ENCODE measurements at places on chromosomes 4 and X.
A peak's percentile ranks its signal among the peaks of the same experiment; 100 is the strongest.

DNA sequence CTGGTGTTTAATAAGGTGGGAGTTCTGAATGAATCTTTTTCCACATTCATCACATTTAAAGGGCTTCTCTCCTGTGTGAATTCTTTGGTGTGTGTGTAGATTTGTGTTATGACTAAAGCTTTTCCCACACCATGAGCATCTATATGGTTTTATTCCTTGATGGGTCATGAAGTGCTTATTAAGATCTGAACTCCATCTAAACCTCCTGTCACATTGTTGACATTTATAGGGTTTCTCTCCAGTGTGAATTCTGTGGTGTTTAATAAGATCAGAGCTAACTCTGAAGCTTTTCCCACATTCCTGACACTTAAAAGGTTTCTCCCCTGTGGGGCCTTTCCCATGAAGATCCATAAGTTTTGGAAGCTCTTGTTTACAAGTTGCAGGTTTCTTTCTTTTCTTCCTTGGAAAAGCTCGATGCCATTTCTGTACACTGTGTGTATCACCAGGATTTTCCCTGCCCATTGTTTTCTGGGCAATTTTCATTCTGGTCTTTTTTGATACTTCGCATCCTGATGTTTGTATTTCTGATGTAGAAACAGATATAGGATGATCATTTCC lies 21.9 kb upstream of the ETDC start:
- no peaks in the 10 kb centered on the region for H3K27me3 ChIP-seq
- no peaks in the 10 kb centered on the region for H3K36me3 ChIP-seq
- no peak for DNase-seq
- H3K4me1 ChIP-seq: no peaks in the 10 kb centered on the region

DNA sequence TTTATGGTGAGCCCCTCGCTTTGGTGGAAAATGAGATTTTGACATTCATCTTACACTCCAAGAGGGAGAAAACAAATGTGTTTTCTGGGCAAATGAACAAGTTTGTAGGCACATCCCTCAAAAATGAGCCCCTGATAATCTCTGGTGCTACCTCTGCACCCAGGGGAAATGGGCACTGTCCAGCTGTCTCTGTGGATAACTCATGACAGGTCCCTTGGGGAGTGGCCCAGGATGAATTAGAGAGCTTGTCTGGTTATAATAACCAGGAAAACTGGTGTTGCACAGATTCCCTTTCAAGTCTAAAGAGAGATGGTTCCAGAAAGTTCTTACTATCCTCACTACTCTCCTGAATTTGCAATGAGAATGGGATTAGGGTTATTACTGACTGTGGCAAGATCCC lies 7.5 kb downstream of the RASL11B start:
- peaks cover 54% of the 10 kb centered on the region for H3K4me1 ChIP-seq
- no peak for DNase-seq
- no peaks in the 10 kb centered on the region for H3K36me3 ChIP-seq
- H3K4me3 ChIP-seq: no peak overlapping the region
- no peaks in the 10 kb centered on the region for H3K27me3 ChIP-seq

GRCh38 chr4:76548704-76549103 lies 113.7 kb downstream of the SHROOM3 start:
- no peaks in the 10 kb centered on the region for H3K27me3 ChIP-seq
- H3K4me1 ChIP-seq: peaks cover 26% of the 10 kb centered on the region
- no peak overlapping the region for H3K4me3 ChIP-seq
- H3K36me3 ChIP-seq: no peaks in the 10 kb centered on the region
- DNase-seq: no peak
- H3K27ac ChIP-seq: peak overlapping the region; percentile 54

GRCh38 chr4:5998333-5998936 lies 19.8 kb downstream of the C4orf50 start:
- H3K27me3 ChIP-seq: no peaks in the 10 kb centered on the region
- peak; percentile 74 for DNase-seq
- H3K4me3 ChIP-seq: no peak overlapping the region
- H3K4me1 ChIP-seq: no peaks in the 10 kb centered on the region
- H3K36me3 ChIP-seq: no peaks in the 10 kb centered on the region

DNA sequence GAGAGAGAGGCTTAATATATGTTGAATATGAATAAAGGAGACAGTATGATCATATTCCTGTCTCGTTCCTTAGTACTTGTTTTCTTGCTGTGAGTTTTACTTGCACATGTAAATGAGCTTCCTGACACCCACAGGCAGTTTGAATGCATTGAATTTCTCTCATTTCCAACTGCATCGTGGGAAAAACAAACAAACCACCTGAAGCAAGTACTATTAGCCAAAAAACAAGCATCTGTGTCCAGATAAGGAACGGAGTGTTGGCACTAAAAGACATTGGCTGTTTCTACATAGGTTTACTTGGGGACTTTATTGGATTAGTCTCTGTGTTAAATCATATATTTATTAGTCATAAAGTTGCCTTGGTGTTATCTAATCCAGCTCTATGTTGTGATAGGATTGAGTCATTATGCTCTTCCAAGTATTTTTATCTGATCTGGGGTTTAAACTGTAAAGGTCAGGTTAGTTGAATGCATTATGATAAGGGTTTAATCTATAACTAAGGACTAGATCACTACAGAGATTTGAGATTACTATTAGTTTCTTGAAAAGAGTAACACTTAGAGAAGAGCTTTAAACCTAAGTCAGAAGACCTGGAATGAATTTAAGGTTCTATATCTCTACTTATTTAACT lies 339.0 kb upstream of the SPANXN4 start:
- no peak overlapping the region for H3K27ac ChIP-seq
- H3K36me3 ChIP-seq: no peaks in the 10 kb centered on the region
- no peak for DNase-seq
- no peaks in the 10 kb centered on the region for H3K27me3 ChIP-seq

Measured in thyroid gland (tissue), 4 donors.